ENCODE measurements at places on chromosomes 3 and 15.

DNA sequence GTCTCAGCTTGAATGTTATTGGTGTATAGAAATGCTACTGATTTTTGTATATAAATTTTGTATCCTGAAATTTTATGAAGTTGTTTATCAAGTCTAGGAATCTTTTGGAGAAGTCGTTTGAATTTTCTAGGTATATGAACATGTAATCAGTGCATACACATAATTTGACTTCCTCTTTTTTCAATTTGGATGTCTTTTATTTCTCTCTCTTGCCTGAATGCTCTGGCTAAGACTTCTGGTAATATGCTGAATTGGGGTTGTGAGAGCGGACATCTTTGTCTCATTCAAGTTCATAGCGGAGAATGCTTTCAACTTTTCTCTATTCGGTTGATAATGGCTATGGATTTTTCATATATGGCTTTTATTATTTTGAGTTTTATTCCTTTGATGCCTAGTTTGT lies 100.9 kb upstream of the MCTP2 start:
- no peak for DNase-seq

- DNase-seq: peak; percentile 88
These were observed 270.7 kb upstream of the LRTM1 start for GRCh38 chr3:55198554-55198953.

DNA sequence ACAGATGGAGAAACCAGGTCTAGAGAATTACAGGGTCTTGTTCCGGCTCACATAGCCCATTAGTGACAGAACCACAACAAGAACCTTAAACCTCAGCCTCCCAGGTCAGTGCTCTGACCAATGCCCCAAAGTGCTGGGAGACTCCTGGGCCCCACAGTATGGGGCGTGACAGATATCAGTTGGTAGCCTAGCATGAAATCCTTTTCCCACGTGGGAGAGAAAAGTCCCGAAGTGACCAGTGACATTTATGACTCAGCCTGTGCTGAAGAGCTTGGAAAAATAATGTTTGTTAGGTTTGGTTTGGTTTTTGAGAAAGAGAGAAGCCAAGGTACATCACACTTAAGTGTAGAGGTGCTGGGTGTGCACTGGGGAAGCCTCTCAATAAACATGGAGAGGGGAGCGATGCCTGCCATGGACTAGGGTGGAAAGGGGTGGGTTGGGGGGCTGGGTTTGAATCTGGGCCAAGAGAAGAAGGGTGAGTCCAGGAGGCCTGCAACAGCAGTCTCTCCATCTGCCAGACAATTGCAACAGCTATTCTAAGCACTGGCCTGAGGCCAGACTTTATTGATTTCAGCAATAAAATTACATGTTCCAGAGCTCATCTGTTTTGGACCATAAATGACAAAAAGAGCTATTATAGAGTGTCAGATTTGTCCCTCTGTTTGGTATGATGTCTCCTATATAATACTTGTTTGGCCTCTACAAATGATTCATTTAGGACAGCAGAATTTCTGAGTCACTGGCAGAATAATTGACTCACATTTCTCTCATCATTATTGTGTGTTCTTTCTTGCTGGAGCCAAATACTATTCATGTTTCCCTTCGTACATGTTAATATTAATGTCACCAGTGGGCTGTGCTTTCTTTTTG lies 43.4 kb downstream of the C2CD4A start:
- no peak for DNase-seq

DNA sequence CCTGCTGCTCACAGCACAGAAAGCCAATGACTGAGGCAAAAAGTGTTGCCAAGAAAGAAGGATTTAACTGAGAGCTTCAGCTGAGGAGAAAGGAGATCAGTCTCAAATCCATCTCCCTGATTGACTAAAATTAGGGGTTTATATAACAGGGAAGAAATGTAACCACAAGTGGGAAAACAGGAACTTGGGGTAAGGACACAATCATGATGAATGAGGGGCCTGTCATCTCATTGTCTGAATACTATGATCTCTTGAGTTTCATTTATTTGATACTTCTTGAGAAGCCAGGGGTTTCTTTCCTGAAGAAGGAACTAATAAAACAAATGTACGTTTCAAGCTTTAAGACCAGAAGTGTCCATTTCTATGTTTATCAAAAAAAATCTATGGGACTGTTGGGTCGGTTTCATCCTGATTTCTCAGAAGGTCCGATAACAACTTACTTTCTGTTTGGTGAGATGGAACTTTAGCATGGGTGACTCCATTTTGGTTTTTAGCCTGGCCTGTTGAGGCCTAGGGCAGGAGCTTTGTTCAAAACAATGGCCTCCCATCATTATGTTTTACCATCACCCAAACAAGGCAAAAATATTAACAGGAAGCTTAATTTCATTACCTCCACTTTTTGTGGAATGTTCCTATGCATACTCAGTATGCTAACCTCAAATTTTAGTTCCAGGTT lies 76.6 kb upstream of the PIAS1 start:
- no peak for DNase-seq

GRCh38 chr3:56825567-56826438 lies 24.1 kb upstream of the ARHGEF3 start:
- DNase-seq: no peak

- no peak for DNase-seq
These were observed 98.8 kb downstream of the FGF7 start for GRCh38 chr15:49521802-49522201.

DNA sequence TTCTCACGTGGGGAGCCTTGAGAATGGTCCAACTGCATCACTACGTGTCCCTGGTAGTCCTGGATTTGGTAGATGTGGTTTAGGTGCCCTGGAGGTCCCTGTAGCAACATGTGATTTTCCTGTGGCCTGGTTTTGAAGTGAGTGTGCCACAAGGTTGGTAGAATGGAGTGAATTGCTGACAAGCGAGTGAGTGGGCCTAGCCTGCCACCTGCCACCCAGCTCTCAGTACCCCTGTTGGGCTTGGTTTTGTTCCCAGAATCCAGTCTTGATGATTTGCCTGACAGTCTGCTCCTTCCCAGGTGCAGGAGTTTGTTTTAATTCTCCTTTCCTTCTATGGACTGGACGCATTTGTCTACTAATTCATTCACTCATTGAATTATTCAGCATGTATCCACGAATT lies 19.4 kb downstream of the RPLP1 start:
- DNase-seq: no peak

- DNase-seq: peak; percentile 34
These were observed 10.5 kb downstream of the ABI3BP start for GRCh38 chr3:100982710-100983109.

- no peak for DNase-seq
These were observed 82.3 kb downstream of the THSD4 start for GRCh38 chr15:71197620-71198019.

DNA sequence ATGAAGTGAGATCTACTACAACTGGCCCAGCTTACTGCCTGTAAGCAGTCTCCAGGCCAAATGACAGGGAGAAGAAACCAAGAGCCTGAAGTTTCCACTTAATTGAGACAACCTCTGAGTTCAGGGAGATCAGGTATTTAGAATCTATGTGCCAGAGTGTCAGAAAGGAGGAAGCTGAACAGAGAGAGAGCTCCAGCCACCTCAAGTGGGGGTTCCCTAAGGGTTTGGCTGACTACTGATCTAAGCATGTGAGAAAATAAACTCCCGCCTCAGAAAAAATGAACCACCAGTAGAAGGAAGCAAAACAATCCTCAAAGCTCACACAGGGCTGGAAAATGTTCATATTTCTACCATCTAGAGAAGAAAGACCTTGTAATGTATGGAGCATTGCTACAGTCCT lies 25.0 kb downstream of the ADAM10 start:
- no peak for DNase-seq

GRCh38 chr15:52427804-52428203 lies 100.9 kb downstream of the MYO5A start:
- DNase-seq: no peak

GRCh38 chr3:9730657-9731205 lies 804 bp upstream of the BRPF1 start:
- peak; percentile 59 for DNase-seq

DNA sequence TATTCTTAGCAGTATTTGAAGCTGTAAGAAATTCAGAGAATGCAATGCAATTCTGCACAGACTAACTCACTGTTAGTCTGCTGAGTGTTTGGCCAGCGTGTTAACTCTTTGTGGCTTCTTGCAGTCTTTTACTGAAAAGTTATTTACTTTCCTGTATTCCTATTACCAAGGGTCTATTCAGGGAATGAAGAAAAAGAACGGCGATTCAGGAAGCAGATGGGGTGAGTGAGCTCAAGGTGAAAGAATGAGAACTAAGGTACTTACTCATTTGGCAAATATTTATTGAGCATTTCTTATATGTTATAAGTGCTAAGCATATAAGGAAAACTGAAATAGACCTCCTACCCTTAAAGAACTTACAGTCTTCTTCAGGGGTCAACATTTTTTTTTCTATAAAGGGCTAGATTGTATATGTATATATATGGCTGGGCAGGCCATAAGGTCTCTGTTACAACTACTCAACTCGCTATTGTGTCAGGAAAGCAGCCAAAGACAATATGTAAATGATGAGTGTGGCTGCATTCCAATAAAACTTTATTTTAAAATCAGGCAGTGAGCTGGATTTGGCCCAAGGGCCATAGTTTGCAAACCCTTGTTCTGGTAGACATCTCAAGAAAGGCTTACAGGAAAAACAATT lies 271.9 kb upstream of the GADL1 start:
- DNase-seq: no peak

- DNase-seq: peak; percentile 11
These were observed 33.0 kb upstream of the TEX264 start for GRCh38 chr3:51637941-51638471.

GRCh38 chr3:59771768-59772181 lies 722.0 kb upstream of the CFAP20DC start:
- peak; percentile 40 for DNase-seq

DNA sequence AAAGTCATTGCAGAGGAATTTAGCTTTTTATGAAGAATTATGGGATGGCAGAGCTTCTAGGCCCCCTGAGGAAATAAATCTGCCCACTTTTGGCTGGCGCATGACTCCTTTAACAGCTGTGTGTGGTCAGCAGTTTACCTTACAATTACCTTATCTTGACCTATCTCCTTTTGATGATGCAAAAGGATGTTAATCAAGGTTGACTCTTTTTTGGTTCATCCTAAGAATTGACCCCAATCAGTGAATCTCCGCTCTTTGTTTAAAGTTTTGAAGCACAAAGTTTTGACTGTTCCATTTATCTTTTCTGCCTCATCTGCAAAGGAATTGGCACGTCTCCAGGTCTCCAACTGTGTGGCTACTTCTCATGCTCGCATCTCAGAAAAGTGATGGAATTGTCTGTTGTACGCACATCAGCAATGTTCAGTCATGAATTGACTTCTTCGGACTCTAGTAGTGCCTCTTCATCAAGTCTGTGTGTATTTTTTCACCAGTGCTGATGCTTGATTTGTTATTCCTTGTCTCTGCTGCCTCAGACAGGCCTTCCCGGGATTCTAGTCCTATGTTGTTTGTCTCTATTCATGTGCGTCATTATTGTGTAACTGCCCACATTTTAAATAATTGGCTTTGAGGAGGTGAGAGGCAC lies 196.2 kb upstream of the CFAP20DC start:
- DNase-seq: no peak

- no peak for DNase-seq
These were observed 13.6 kb upstream of the AHSG start for GRCh38 chr3:186599142-186599784.

DNA sequence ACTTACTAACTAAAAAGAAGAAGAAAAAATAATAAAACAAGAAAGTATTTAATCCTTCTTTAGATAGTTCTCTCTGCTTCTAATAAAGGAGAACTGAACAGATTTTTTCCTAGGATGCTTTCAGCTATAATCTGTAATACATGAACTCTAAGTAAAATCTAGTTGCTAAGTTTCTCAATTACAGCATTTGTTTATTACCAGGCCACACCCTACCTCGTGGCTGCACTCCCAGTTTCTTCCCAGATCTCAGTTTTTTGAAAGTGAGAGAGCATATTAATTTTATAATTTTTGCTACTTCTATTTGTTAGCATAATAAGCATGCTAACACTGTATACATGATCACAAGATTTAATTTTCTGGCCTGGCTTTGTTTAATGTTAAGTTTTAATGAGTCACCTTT lies 258.3 kb downstream of the IL5RA start:
- DNase-seq: no peak

DNA sequence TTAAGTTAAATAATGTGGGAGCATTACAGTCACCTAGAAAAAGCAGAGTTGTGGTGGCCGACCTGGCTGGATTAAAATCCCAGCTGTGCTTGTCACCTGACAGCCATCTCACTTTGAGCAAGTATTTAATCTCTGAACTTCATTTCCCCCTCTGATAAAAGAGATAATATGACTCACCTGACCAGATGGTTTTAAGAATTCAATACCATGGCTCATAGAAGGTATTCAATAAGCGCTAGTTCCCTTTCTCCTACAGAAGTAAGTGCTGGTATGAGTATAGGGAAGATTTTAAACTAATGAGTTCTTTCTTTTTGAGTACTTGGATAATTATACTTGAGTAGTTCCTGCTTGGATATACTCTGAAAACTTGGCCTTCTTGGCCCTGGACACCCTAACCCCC lies 325.5 kb downstream of the IL5RA start:
- no peak for DNase-seq

- peak; percentile 52 for DNase-seq
These were observed 51.0 kb upstream of the SSR3 start for GRCh38 chr3:156605686-156606605.

- DNase-seq: peak; percentile 53
These were observed 205.4 kb downstream of the PDZRN3 start for GRCh38 chr3:73419179-73419803.

DNA sequence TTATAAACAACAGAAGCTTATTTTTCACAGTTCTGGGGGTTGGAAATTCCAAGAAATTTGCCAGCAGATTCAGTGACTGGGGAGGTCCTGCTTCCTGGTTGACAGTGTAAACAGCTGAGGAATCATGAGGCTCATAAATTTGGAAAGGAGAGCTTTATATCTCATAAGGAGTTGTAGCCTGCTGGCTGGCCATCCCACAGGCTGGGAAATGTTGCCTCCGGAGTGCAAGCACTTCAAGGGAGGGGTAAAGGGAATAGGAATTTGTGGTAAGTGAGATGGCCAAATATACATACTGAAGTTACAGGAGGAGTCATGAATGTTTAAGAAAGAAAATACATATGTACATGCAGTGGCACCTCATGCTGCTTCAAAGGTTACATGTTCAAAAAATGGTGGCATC lies 217.2 kb upstream of the CBLB start:
- DNase-seq: no peak

- no peak for DNase-seq
These were observed 74.8 kb upstream of the GATA2 start for GRCh38 chr3:128567705-128568356.

- DNase-seq: no peak
These were observed 21.6 kb downstream of the QTRT2 start for GRCh38 chr3:114078126-114078525.

GRCh38 chr15:39213385-39213840 lies 367.5 kb upstream of the THBS1 start:
- DNase-seq: peak; percentile 76

Measured in amniotic stem cell (primary cell).